Heart right ventricle (tissue), 16 donors: ENCODE measurements at places on chromosomes 5 and 9.
A peak's percentile ranks its signal among the peaks of the same experiment; 100 is the strongest.

DNA sequence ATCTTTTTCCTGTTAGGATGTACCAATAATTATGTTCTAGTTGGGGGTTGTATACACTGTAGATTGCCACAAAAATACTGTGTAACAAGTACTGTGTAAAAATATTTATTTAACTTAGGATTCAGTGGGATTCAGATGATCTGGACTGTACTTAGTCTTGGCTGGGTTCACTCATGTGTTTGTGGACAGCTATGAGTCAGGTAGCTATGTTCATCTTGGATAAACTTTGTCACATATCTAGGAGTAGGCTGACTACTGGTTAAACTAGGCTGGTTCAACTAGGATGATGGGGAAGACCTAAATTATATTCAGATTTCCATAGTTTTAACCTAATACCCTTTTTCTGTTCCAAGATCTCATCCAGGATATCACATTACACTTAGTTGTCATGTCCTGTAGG, 32.1 kb upstream of the TNFSF15 start:
- DNase-seq = no peak

DNA sequence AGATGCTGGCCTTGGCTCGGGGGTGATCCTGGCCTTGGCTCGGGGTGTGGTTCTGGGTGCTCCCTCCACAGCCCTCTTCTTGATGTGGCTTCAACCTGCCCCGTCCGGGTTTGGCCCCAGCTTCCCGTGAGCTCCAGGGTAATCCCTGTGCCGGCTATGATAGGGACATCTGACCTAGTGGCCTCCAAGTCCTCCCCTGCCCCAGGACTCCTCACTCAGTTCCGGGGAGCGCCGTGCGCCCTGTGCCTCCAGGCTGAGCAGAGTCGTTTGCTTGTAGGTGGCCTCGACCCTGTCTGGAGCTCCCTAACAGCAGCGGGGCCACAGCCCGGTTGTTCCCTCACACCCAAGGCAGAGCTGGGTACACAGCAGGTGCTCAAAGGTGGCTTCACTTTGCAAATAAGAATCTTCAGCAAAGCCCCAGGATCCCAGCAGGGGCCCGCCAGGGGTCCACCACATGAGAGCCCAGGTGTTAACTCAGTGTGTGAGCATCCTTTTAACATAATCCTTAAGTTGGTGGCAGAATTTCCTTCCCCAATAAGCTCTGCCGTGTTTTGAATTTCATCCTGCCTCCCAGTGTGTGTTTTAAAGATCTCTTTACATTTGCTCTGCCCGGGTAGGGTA, 32.3 kb upstream of the CEP72 start:
- no peak for DNase-seq

GRCh38 chr5:172163346-172163745, 24.7 kb downstream of the STK10 start:
- no peak for DNase-seq

DNA sequence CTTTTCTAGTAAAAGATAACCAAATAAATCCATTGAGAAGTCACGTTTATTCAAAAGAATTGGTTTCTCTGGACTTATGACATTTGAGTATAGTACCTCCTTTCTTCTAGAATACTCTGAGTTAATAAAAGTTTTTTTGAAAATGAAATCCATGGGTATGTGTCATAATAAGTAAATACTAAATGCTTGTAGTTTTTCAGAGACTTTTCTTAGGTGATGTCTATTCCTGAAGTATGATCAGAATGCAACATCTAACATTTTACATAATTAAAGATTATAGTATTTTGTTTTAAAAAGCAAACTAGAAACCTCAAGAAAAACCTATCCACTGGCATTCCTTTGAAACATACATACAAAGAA, 63.2 kb downstream of the NFIB start:
- DNase-seq = no peak

DNA sequence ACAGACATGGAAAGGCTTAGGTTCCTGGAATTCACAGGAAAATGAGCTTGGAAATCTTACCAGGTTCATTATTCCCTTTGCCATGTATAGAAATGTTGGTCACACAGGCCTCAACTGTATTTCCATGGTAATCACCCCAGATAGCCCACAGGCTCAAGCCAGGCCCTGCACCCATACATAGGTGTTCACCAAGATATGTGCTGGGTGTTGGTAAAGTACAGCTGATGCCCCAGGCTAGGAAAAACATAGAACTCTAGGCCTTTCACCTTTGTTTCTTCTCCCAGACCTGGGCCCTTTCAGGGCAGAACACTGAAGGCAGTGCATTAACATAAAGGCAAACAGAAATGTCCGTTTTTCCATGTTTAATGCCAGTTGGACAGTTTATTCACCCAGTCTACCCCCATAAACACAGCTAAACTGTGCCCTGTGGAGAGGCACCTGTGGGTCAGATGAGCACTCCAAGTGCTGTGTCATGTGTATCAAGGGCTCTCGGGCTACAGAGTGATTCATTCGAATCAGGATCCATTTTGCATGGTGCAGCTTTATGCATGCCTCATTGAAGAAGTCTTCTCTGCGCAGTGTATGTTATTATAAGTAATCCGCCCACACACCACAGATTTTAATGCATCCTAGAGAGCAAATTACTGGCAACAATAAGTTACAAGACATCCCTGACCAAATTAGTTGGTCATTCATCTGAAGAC, 93.4 kb upstream of the SLC30A5 start:
- no peak for DNase-seq

- no peak for DNase-seq
Measured at GRCh38 chr5:5178136-5178535, 38.0 kb downstream of the ADAMTS16 start.

DNA sequence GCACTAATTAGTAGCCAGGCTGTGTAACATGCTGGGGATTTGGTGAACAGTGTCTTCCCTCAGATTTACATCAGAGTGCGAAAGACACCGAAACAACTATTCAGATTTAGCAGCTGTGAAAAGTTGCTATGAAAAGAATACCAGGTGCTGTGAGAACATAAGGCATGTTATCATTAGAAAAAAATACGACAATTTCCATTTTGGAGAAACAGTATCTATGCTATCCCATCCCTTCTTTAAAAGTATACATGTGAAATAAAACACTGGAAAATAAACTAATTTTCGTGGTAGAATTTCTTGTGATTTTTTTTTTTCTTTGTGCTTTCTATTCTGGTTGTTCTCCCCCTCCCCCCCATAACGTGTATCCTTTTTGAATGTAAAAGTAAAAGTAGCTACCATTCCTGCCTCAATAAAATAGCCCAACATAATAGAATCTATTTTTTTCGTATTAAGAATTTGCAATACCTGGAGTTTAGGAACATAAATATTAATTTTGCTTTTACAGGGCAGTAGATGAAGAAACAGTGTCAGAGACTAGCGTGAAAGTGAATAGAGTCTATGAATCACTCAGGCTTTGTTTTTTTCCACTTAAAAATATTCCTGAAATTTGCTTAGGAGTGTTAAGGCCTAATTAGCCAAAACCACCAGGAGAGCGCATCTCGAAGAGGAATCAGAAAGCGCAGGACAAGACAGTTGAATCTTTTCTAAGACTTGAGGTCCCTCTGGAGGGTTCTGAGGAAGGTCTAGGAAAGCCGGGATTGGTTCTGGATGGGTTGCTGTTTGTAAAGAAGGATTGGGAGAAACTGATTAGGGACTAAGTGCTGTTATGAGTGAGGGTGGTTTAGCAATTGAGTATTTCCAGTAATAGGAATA, 813 bp upstream of the SLU7 start:
- no peak for DNase-seq

- no peak for DNase-seq
Measured at GRCh38 chr9:36787709-36788108, 215.0 kb downstream of the MELK start.

GRCh38 chr9:124040935-124041816, 29.6 kb downstream of the LHX2 start:
- DNase-seq = peak; percentile 24

- no peak for DNase-seq
Measured at GRCh38 chr9:105678163-105678562, 15.9 kb downstream of the TAL2 start.

GRCh38 chr5:32163785-32164184, 10.3 kb downstream of the GOLPH3 start:
- no peak for DNase-seq

GRCh38 chr5:66333192-66333591, 189.1 kb downstream of the SREK1 start:
- DNase-seq = peak; percentile 34

- no peak for DNase-seq
Measured at GRCh38 chr5:59238126-59238902, 655.2 kb downstream of the PDE4D start.

DNA sequence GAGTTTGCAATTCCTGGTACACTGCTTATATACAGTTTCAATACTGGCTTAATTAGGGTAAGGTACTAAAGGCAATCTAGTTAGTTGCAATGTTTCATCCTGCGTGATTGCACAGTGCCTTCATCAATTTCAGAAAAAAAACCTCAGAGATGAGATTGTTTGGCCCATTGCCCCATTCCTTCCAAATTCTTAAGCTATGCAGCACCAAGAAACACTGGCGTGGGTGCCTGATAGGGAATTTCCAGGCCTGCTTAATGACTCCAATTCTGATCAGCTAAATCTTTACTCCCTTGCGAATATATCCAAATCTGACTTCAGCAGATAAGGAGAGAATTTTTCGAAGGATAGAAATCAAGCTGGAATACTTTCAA, 35.9 kb upstream of the GAS1 start:
- no peak for DNase-seq

DNA sequence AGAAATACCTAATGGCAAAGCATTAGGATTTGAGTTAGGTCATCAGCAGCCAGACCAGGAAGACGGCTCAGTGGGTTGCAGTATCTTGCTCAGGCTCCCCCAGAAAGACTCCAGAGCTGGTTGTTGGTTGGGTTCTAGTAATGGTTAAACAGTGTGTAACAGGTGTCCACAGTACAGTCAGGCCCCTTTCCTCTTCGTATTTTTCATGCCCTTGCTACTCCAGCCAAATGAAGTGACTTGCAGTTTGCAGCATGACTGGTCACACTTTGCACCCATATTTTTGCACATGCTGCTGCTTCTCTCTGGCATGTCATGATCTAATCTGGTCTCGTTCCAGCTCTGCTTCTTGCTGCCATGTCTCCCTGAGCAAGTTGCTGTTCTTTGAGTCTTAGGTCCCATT, 60.6 kb upstream of the TRPC7 start:
- DNase-seq = no peak

GRCh38 chr5:22621084-22621483, 232.1 kb downstream of the CDH12 start:
- no peak for DNase-seq

GRCh38 chr9:137969008-137969407, 91.4 kb downstream of the CACNA1B start:
- no peak for DNase-seq
